ENCODE measurements at places on chromosomes 16 and 17.

DNA sequence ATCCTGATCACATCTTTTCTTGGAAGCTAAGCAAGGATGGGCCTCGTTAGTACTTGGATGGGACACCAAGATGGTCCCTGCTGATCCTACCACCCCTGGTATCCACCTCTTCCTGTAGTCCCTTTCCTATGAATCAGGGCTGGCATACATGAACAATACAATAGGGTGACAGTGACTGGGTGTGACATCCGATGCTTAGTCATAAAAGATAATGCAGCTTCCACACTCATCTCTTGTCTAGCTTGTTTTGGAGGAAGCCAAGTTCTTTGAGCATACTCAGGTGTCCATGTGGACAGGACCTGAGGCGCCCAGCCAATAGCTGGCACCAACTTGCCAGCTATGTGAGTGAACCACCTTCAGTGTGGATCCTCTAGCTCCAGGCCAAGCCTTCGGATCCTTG, 62.5 kb upstream of the NFAT5 start:
- DNase-seq: no peak

DNA sequence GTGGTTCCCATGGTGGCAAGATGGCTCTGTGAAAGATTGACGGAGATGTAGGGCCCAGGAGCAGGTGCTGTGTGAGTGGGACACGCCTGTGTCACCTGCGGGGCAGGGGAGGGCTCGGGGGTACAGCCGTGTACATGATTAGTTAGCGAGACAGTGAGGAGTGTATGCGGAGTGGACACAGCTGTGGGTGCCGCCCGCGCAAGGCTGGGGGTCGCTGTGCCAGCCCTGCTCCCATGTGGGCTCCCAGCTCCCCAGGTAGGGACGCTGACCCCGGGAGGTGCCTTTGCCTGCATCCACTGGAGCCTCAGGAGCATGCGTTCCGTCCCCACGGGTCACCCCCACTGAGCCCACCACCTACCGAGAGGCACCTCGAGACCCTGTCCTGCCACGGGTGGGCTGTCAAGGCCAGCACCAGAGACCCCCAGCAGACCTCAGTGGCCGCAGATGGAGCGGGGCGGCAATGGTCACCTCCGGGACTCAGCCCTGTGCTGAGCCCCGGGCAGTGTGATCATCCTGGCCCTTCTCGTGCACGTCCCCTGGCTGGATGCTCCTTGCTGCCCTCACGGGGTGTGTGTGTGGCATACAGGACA, 7.4 kb downstream of the CAPN15 start:
- no peak for DNase-seq

- DNase-seq: no peak
These were observed 19.2 kb upstream of the EMP2 start for GRCh38 chr16:10599626-10600025.

- DNase-seq: no peak
These were observed 83.1 kb downstream of the NT5M start for GRCh38 chr17:17386094-17386800.

DNA sequence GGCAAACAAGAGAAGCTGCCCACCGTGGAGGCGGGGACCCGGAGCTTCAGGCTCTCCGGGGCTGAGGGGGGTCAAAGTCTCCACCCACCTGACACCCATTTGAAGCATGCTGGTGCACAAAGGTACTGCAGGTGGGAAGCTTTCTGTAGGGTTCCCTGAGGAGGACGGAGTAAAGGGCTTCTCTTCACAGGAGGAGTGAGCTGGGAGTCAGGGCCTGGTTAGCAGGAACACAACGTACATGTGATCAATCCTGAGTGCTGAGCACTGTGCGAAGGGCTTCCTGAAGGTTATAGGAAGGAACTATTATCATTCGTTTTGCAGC, 252.9 kb upstream of the RPL38 start:
- DNase-seq: no peak

GRCh38 chr16:84483882-84484565, 20.4 kb downstream of the MEAK7 start:
- DNase-seq: no peak

DNA sequence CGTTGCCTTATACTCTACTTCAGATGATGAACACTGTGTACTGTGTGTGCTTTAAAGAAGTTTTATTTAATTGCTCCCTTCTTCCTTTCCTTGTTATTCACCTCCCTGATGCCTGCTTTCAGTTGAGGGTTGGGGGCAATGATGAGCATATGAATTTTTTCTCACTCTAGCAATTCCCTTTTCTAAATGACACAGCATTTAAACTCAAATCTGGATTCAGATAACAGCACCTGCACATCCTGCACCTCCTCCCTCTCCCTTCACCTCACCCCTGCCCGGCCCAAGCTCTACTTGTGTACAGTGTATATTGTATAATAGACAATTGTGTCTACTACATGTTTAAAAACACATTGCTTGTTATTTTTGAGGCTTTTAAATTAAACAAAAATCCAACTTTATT, 13.0 kb upstream of the PNPO start:
- DNase-seq: no peak

GRCh38 chr17:83182620-83183101, 103.3 kb downstream of the METRNL start:
- no peak for DNase-seq

DNA sequence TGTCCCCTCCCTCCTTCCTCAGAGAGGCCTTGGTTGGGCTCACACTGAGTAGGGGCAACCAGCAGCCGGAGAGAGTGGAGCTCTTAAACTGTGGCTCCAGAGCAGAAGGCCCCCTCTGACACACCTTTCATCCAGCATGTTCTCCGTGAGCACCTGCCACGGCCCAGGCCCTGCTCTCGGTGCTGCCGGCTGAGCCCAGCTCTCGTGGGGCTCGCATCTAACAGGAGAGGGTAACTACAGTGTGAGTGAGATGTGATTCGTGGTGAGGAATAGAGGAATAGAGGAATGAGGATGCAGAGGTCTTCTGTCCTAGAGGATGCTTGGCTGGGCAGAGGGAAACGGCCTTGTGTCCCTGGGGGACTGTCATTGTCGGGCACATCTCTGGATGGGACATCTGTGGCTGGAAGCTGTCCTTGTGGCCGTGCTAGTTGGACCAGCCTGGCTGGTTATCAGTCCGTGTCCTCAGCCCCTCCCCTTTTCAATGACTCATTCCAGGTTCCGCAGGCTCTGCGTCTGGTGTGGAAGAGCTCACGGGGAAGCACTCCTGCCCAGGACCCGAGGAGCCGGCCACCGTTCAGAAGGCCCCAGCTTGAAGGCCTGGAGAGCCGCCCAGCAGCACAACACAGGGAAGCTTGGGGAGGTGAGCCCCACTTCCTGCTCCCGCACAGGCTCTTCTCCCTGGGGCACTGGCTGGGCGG, 11.9 kb upstream of the DNASE1 start:
- DNase-seq: no peak

DNA sequence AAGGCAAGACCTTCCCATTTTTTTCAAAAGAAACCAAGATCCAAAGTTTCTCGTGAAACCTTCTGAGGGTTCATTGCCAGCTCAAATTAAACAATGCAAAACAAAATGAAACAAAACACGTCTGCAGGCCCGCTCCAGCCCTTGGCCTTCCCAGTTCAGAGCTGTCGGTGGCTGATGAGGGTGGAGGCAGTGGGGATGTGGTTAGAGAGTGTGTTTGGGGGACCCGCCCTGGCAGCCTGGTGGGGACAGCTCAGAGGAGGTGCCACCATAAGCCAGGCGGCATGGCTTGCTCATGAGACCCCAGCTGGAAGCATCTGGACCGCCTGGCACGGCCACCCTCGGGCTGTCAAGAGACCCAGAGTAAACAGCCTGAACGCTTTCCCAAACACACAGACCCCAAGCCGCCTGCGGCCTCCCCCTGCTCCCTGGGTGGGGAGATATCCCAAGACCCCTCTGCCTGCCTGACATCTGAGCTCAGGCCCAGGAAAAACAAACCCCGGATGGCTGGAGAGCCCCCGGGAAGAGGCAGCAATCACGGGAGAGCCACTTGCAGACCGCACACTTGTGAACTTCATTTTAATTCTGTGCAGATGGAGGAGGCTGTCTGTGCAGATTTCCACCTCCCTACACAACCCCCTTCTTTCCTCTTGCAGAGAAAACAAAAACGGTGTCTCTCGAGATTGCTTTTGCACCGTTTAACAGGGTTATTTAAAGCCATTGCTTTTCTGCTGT, 35.4 kb upstream of the LITAF start:
- DNase-seq: no peak

DNA sequence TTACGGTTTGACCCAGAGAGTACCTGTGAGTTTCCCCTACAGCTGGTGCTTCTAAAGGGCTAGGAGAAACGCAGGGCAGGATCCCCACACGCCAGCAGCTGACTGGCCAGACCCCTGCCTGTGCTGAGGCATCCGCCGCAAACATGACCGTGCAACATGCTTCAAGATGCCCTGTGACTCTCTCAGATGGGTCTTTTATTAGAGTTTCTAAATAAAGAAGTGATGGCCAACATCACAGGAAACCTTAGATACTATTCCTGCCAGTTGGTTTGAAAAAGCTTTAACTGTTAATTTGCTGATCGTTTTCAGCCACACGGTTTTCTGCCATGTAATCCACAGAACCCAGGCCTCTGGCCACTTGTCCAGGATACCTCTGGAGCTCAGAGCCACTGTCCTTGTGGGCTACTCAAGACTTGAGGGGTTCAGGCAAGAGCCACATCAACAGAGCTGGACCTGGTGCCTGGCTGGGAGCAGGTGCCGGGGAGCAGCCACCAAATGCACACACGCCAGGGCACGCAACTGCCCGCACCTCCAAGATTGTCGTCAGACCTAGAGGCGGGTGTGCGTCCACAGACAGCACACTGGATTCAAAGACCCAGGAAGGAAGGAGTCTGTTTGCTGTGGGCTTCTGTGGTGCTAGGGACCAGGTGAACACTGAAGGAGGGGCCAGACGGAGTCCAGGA, 118.4 kb downstream of the ZNF778 start:
- DNase-seq: no peak

GRCh38 chr17:41212524-41213169, 13.8 kb upstream of the KRTAP9-2 start:
- no peak for DNase-seq

- no peak for DNase-seq
These were observed 13.7 kb downstream of the KRABD2 start for GRCh38 chr17:8362651-8363332.

GRCh38 chr17:46877466-46877865, 26.1 kb downstream of the WNT9B start:
- DNase-seq: no peak
